ENCODE measurements at places on chromosomes 6 and 20.

DNA sequence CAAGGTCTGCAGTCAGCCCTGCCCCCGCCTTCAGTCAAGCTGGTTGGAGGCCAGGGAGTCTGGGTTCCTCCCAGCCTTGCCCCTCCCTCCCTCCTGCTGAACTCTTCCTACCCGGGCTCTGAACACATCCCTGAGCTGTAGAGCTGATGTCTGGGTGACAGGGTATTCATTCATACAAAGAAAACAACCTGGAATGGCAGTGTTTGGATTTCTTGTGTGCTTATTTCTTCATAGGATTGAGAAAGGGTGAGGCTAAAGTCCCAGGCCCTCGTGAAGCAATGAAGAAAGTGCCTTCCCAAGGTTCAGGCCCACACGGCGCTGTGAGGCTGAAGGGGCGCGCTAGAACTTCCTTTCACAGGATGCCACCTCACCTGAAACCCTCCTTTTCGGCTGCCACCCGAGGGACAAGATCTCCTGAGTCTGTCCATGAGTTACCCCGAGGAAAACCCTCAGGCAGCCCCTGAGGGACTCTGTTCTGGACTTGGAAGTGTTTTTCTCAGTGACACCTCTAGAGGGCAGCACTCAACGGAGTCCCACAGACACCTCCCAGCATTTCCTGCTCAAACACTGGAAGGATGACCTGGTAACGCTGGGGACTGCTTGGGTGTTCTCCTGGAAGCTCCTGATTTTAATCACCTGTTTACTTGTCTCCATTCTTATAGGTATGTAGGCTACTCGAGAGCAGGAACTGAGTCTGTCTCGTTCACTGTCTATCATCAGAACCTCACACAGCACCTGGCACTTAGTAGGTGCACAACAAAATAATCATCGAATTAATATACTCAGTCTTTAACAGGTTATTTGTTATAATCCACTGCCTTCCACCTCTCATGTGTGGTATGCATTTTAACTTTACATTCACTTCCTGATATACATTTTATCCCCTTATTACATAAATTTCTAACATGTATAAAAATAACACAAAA, 11.8 kb upstream of the GSTA1 start:
- DNase-seq: no peak

DNA sequence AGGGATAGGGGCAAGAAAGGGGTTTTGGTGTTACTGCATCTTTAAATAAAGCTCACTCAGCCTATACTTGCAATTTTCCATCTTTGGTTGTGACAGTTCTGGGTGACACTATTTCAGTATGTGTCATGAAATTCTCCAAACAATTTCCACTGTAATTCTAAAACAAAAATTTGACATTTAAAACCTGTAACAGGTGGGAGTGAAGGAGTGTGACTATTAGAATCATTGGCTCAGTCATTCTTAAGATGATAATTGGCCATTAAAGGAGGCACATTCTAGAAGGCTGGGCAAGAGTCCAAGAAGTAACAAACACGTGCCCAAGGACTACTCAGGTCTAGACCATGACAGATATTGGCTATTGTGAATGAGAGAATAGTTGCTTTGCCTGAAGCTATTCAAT, 153.3 kb upstream of the ARG1 start:
- no peak for DNase-seq

DNA sequence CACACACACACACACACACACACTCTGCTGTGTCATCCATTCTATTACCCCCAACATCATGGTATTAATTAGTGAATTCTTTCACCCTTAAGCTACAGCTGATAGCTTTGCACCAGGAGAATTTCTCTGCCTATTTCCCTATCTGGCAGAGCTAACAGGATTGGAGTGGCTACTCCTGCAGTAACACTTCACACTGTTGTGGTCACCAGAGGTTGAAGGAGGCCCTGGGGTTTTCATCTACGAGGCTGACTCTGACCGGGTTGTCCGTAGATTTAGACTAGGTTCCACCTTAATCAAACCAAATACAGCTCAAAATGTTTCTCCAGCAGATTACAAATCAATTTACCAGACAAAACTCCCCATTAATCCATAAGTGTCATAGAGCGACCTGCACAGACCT, 69.2 kb upstream of the RIPOR2 start:
- DNase-seq: no peak

DNA sequence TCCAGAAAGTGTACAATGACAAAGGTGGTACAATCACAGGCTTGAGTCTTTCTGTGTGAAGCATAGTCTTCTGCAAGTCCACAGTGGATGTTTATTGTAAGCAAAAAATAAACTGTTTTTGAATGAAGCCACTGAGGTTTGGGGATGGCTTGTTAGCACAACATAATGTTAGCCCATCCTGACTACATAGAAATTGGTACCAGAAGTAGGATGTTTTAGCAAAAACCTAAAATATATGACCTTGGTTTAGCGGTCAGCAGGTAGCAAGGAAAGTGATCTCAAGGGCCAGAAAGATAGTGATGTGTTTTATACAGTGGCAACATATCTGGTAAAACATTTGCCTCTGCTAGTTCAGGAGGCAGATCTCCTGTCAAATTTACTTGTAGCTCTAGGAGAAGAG, 15.8 kb downstream of the PLAGL1 start:
- no peak for DNase-seq

DNA sequence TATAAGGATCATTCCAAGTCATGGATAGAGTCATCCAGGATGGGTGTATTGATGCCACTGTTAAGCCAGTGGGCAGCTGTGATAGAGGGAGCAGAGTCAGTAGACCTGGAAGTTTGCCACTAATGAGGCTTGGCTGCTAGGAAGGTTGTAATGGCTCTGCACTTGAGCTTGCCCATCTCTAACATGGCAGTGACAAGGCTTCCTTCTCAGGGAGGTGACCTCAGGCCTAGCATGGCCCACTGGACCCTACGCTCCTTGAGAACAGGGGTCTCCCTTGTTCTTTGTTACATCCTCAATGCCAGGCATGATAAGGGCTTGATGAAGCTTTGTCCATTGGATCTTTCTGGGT, 155.1 kb downstream of the CD83 start:
- DNase-seq: no peak

All from NCI-H2107 (cell line).